Activated T-helper 1 cell treated with anti-CD3 and anti-CD28 coated beads, Interleukin-2, amount 50 U/mL, for 16 hours (primary cell): ENCODE measurements at places on chromosomes 4 and X.

DNA sequence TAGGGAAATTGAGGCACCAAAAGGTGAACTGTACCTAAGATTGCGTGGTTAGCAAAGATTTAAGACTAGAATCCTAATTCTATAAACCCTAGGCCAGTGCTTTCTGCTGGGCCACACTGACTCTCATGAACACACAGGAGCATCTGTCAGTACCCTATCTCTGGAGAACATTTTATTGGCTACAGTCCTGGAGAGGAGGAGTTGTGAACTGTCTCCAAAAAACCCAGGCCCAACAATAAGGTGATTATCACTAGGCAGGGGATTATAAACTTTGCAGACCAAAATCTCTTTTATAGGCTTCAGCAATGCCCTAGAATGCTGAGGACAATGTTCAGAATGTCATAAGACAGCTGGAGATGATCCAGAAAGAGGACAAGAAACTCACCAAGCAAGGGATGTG is 24.1 kb downstream of the OPHN1 start:
- no peak for DNase-seq

DNA sequence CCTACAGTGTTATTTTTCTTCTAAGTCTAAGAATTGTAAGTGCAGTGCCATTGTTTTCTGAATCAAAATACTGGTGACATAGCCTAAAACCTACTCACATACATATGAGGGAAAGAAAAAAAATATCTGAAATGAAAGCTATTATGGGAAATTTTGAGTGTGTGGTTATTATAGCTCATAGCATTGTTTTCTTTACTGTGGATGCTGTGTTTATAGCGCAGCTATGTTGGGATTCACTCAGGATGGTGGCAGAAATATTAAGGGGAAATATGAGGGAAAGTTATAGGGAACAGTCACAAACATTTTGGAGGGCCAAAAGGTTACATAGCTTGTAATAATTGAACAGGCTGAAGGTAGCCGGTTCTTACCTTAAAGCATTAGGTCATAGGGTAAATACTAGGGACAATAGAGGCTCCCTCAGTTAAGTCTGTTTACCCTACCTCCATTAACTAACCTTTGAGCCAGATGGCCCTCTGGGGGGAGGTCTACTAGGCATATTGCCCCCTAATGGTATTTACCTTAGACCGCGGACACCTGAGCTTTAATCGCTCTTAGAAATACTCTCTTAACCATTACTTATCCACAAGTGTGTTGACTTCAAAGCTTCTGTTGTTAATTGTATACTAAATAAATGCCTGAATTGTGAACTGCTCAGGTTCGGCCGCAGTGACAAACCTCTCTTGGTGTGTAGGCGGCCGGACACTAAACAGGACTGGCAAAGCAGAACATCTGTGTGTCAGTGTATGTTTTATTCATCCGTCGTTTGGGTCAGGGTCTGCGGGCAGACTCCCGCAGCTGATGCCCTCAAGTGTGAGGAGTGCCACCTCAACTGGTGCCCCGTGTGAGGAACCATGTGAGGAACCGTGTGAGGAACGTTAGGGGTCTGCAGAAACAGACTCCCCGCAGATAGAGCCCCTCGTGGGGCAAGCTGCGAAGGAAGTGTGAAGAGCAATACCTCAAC is 21.3 kb upstream of the SULT1B1 start:
- no peak for DNase-seq

DNA sequence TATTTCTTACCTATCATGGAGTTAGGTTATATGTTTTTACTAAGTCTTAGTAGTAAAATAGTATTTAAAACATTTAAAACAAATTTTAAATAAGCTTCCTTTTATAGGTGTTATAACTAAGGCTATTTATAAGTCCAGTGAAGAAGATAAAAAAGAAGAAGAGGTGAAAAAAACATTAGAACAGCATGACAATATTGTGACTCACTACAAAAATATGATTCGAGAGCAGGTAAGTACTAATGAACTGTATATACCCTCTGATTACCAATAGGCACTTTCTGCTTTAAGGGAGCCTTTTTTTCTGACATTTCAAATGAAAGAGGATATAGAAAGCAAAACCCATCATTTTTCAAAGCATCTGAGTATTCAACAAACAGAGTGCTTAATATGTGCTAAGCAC is 76.6 kb downstream of the USO1 start:
- no peak for DNase-seq

DNA sequence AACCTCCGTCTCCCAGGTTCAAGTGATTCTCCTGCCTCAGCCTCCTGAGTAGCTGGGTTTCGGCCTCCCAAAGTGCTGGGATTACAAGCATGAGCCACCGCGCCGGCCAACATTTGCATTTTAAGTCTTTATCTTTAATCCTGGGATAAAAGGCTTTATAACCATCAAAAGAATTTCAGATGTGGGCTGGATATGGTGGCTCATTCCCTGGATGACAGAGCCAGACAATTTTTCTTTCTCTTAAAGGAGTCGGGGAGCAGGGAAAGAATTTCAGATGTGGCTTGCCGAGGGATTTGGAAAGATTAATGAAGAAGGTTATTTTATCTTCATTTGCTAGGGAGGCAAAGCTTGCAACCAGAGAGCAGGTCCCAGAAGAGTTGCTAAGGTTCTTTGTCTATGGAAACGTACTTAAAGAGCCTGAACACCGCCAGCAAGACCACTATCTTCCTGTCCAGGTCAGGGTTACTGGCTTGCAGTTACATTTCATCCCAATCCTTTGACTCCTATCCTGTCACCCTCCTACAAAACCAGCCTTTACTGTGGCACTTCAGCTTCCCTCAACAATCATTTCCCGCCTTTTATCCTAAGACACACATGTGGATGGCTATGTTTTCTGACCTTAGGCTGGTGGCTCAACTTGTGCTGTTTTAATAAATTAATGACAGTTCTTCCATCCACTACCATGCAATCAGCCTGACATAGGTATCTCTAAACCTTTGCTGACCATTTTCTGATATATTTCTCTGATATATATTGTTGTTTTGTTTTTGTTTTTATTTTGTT is 3.9 kb upstream of the KLHL8 start:
- no peak for DNase-seq

DNA sequence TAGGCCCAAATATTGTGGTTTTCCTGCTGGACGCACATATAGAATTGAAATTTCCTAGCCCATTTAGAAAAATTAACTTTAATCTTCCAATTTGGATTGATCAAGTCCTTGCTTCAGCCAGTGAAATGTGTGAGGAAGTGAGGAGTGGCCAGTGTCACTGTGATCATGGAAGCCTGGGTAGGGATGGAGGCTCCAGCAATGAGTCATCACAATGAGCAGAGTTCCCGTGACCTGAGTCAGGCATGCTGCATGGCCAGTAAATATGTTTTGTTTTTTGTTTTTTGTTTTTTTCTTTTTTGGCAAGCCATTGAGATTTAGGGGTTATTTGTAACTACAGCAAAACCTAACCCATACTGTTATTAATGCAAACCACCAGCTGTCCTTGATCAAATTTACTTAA is 52.1 kb downstream of the IDS start:
- no peak for DNase-seq

DNA sequence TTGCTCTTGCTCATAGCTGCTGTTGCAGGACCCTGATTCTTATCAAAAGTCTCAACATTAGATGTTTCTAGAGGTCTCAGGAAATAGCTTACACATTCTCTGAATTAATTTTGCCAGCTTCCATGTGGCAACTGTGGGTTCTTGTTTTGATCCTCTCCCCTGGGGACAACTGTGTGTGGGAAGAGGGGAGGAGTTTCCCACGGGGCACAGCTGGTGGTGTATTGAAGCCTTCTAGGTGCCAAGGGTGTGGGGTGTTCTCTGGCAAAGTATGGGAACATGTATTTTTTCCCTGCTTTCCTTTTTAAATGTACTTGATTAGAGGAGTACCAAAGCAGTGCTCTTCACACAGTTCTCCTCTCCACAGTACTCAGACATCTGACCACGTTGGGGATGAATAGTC is 212.7 kb downstream of the RPA4 start:
- DNase-seq: no peak

- no peak for DNase-seq
Observed at GRCh38 chr4:124833831-124834505, 121.4 kb upstream of the ANKRD50 start.

DNA sequence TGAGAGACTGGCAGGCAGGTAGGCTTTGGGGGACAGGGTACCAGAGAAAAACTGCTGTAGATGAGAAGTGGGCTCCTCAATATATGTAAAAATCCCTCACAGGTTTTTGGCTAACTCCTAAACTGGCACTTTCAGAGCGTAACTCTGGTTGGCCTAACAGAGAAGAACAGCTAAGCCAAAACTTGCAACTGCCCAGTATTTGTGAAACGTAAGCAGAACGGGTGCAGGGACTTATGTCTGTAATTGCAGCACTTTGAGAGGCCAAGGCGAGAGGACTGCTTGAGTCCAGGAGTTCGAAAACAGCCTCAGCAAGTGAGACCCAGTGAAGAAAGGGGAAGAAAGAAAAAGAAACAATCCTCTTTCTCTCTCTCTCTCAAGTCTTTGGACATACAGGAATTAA is 25.0 kb downstream of the EIF4E start:
- no peak for DNase-seq

- DNase-seq: no peak
Observed at GRCh38 chr4:89411539-89412309, 104.1 kb upstream of the GPRIN3 start.

DNA sequence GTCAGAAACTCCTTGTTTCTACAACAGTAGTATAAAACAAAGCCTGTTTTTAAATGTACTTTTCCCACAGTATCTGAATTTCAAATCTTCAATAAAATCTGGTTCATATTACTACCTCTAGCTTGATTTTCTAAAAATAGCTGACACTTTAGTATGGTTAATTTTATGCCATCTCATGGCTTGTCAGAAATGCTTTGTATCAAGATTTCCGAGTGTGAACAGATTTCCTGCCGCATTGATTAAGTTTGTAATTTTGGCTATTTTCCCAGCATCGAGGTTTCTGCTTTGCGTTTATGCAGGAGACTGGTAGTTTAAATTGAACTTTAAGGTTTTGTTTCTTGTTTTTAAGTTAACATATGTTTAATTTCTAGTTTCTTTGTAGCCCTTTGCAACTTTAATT is 44.2 kb downstream of the CLCN3 start:
- DNase-seq: no peak

- DNase-seq: no peak
Observed at GRCh38 chr4:53196882-53197771, 168.7 kb downstream of the SCFD2 start.

DNA sequence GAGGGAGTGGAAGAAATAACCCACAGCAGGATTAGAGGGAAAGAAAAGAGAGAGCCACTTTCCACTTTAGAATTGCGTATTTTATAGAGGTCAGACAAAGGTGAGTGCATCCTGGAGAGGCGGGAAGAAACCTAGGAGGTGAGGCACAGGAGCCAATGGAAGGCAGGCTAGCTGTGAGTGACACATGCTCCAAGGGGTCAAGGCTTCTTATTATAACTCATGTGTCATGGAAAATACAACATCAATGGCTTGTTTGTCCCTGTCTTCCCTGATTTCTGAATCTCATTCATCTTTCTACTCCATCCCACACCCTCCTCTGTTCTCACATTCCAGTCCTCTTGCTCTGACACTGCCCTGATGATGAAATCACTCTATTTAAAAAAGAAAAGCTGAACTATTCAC is 14.4 kb downstream of the ANXA3 start:
- DNase-seq: no peak

GRCh38 chrX:110317061-110317819 is 645 bp downstream of the AMMECR1 start:
- DNase-seq: peak; percentile 6

- no peak for DNase-seq
Observed at GRCh38 chr4:38948551-38948950, 80.9 kb downstream of the FAM114A1 start.
